ENCODE measurements at places on chromosomes 3 and 15.

DNA sequence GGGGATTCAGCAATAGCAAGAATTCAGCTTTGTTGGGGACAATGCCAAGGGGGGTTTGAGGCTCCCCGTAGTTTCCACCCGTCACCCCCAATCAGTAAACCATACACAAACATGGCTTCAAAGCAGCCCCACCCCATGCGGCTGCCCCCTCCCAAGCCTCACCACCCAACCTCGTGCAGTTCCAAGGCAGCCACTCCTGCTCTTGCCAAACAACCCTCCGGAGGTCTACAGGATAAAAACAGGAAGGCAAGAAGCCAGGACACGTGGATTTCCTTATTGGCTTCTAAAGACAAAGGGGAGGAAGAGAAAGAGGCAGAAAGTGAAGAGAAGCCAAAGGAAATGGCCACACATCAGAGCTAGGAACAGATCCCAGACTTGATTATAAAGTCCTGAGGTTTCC is 121.1 kb downstream of the SHQ1 start:
- DNase-seq: no peak

- no peak for DNase-seq
Measured at GRCh38 chr3:112894258-112894657, 47.6 kb upstream of the CD200R1L start.

- DNase-seq: no peak
Measured at GRCh38 chr15:66877477-66878271, 175.6 kb downstream of the SMAD6 start.

GRCh38 chr3:135458541-135459322 is 506.8 kb upstream of the PPP2R3A start:
- DNase-seq: no peak

GRCh38 chr3:41710646-41711388 is 251.1 kb downstream of the ULK4 start:
- DNase-seq: no peak

DNA sequence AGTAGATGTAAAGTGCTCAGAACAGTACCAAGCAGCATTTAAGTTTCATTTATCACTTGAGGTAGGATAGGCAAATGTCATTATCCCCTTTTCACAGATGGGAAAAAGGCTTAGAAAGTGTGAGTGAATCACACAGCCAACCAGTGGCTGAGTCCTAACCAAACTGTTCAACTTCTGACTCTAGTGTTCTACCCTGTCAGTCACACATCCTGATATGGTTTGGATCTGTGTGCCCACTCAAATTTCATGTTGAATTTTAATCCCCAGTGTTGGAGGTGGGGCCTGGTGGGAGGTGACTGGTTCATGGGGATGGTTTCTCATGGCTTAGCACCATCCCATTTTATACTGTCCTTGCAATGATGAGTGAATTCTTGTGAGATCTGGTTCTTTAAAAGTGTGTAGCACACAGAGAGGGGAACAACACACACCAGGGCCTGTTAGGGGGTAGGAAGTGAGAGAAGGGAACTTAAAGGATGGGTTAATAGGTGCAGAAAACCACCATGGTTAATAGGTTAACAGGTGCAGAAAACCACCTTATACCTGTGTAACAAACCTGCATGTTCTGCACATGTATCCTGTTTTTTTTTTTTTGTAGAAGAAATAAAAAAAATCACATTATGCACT is 304.7 kb downstream of the SUCLG2 start:
- no peak for DNase-seq

DNA sequence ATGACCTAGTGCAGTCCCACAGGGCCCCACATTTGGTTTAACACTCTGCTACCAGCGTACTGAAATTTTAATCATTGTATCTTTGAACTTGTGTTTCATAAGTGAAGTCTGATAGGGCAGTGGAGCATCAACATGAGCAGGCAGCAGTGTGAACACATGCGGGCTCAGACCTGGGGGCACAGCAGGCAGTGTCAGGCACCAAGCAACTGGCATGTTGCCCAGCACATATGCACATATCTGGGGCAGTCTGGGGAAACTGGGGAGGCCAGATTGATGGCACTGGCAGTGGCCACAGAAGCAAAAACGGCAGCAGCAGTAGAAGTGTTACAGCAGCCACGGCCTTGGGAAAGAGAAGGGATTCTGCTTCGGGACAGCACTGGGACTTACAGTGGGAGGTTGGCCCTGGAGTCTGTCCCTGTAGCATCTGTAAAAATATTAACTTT is 353.9 kb upstream of the KCNMB2 start:
- no peak for DNase-seq

GRCh38 chr3:28308196-28308595 is 40.3 kb upstream of the ZCWPW2 start:
- DNase-seq: no peak

- DNase-seq: no peak
Measured at GRCh38 chr15:101362986-101363566, 68.0 kb upstream of the SNRPA1 start.

GRCh38 chr3:30344288-30344687 is 262.1 kb upstream of the TGFBR2 start:
- DNase-seq: no peak

DNA sequence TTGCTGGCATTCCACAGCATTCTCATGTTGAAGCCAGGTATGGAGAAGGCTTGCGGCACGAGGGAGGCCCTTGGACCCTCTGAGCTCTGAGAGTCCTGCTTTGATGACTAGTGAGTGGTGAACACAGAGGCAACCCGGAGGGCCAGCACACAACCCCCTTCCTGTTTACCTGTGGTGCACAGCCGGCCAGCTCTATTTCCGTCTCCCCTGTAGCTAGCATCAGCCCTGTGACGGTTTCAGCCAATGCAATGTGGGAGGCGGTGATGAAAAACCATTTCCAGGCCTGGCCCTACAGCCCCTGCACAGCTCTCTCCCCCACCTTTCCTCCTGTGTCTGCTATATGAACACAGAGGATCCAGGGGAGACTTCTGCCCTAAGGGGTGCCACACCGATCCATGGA is 76.8 kb upstream of the KLHL25 start:
- DNase-seq: no peak

GRCh38 chr15:30859091-30859874 is 44.4 kb upstream of the FAN1 start:
- no peak for DNase-seq

DNA sequence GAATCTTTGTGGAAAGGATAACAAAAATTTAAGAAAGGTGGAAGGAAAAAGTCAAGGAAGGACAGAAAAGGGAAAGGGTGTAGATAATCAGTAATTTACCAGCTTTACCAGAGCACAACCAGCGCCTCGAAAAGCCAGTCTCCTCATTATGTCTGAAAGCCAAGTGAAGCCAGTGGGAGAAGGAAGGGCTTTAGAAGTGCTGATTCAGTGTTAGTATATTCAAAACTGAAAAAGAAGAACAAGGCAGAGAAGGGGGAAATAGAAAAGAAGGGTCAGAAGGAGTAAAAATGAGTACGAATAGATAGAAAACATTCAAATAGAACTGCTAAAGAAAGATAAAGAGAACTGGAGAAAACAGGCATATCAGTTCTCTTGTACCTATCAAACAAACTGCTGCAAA is 4.1 kb downstream of the PBRM1 start:
- DNase-seq: no peak

GRCh38 chr3:67076607-67077006 is 78.5 kb downstream of the KBTBD8 start:
- no peak for DNase-seq

DNA sequence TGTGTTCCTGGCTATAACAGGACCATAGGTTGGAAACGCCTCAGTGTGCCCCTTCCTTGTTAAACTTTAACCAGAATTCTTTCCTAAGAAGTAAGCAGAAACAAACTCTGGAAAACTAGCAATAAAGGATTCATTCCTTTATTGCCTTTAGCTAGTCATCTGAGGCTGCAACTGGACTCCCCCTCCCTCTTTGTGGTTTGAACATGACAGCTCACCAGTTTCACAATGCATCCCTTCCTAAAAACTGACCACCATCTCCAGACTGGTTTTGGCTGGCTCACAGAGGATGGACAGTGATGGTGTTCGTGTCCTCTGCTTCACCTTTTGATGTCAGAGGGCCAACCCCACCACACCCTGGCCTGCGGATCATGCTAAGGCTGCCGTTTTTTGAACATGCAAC is 27.9 kb upstream of the TGFBR2 start:
- DNase-seq: no peak

- no peak for DNase-seq
Measured at GRCh38 chr3:185852635-185853034, 27.8 kb upstream of the IGF2BP2 start.

- DNase-seq: no peak
Measured at GRCh38 chr3:154973851-154974250, 106.3 kb upstream of the MME start.

GRCh38 chr3:62632510-62633294 is 242.5 kb downstream of the CADPS start:
- DNase-seq: no peak

GRCh38 chr15:56272454-56272853 is 28.8 kb upstream of the RFX7 start:
- DNase-seq: no peak

- no peak for DNase-seq
Measured at GRCh38 chr3:70554170-70554569, 241.7 kb upstream of the MDFIC2 start.

DNA sequence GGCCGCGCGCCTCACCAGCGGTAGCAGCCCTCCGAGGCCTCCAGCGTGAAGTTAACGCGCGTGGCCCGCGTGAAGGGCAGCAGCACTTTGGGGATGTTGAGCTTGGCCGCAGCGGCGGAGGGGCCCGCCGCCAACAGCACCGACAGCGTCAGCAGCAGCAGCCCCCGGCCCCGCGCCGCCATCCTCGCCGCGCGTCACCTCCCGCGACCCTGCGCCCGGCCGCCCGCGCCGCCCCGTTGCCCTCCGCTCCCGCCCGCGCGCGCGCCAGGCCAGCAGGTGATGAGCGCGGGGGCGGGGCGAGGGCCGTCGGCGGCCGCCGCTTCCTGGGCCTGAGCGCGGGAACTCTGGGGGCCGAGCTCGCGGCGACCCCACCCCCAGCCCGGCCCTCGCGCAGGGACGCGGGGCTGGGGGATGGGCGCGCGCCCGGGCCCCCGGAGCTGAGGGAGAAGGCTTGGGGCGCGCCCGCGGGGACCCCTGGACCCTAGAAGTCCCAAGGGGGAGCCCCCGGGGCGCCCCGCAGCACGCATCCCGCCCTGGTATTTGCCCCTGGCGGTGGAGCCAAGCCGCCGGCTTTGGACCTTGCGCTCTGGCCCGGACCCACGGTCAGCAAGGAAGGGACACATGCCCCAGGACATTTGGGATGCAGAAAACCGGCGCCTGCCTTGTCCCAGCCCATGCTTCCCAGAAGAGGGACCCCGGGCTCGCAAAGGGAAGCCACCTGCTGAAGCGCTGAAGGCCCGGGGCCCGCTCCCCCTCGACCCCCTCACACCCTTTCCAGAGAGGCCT is at the start of gene NUP210:
Gene NUP210, minus strand, starts transcription at position 278 of the 786 bp plus-strand sequence. Its CDS starts 96 bp downstream, at position 182.
- peak; percentile 59 for DNase-seq

DNA sequence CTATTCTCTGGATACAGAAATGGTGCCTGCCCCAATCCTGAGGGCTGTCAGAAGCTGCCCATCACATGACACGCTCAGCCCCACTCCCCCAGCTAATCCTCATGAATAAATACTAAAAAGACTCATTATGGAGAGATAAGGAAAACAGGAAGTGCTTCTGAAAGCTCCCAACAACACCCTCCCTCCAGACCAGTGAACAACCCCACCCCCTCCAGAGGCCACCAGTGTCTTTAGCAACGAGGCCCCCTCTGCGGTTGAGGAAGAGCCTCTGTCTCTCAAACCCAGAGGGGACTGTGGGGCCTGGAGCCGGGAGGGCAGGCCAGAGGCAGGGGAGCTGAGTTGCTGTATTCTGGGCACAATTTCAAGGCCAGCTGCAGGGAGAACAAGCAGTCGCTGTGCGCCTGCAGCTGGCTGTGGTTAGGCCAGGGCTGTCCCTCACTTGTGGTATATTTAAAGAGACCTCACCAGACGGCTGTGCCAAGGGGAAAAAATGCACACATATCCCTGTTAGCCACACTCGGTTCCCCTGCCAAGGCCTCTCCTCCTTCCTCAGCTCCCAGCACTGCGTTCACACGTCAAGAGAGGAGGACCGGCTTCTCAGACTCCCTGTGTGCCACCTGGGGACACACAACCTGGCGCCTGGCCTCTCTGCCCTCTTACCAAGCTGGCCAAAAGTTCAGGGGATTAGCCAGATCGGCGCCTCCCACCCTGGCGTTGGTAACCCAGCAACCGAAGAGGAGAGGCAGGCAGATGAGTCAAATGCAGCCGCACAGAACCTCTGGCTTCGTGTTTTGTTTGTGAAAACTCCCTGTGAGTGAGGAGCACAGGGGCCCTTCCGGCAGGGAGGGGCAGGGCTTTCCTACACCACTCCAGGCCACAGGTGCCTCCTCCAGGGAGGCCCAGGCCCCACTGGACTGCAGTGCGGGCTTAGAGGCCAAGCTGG is 101.2 kb upstream of the ETV5 start:
- no peak for DNase-seq

- DNase-seq: no peak
Measured at GRCh38 chr3:98972720-98973119, 71.2 kb upstream of the DCBLD2 start.

DNA sequence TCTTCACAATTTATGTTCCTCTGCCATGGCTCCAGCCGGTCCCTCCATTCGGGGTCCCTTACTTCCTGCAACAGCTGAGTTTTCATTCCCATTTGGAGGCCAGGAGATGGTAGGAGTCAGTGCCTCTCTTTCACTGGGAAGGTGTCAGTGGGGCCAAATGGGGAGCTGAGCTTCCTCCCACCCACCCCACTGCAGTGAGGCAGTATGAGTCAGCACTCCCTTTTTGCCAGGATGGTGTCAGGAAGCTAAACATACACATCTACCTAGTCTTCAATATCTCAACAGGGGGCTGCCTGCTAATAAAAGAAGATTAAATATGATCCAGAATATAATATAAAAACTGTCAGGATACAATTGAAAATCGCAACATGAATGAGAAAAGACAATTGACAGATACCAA is 12.7 kb upstream of the ACTC1 start:
- no peak for DNase-seq

DNA sequence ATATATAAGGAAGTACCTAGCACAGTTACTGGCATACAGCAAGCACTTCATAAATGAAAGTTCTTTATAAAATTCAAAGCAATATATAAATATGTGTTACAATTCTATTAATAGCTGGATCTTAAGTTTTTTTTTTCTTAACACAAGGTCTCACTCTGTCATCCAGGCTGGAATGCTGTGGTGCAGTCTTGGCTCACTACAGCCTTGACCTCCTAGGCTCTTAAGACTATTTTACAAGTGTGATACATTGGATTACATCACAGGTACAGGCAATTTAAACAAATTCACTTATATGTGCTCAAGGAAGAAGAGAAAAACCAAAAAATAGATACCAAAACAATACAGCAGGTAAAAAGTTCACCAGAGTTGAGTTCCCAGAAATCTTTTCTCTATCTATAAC is 60.6 kb downstream of the ZNF280D start:
- DNase-seq: no peak
